CD8-positive, alpha-beta T cell (primary cell): ENCODE measurements at places on chromosomes 4 and X. TPM values are rescaled to one million over a fixed set of nuclear protein-coding genes. Genes with fewer than 3 reads are reported as not detected.

Gene SHROOM3
- not detected for total RNA-seq

Gene TRIML2
- total RNA-seq = not detected

Gene GAB1
- 1.5 TPM for total RNA-seq

Gene HELT
- total RNA-seq = not detected

Gene STOX2
- not detected for total RNA-seq

Gene EGFL6
- total RNA-seq = not detected

Gene SH3RF1
- total RNA-seq = not detected

Gene AFM
- total RNA-seq = not detected

Gene SYNPO2
- 0.24 TPM for total RNA-seq

Gene CTAG2
- not detected for total RNA-seq

Gene NEIL3
- 0.35 TPM for total RNA-seq
